ENCODE measurements at places on chromosomes 1 and 21. TPM values are rescaled to one million over a fixed set of nuclear protein-coding genes. Genes with fewer than 3 reads are reported as not detected.

Gene CFHR1
- 1.1 TPM for total RNA-seq

Gene NES
- total RNA-seq: 44.5 TPM

Gene DNAH14
- 33.9 TPM for total RNA-seq

Gene SLFNL1
- total RNA-seq: 0.09 TPM

Gene NHLH1
- not detected for total RNA-seq

Gene BMP8B
- total RNA-seq: not detected

Gene CLDN17
- not detected for total RNA-seq

Gene COL16A1
- total RNA-seq: 133 TPM

Gene CFAP107
- not detected for total RNA-seq

Gene SAMD13
- total RNA-seq: 1.4 TPM

Gene RBM11
- total RNA-seq: not detected

Gene MNDA
- not detected for total RNA-seq

Gene HHIPL2
- total RNA-seq: 0.18 TPM

Gene PTAFR
- 0.65 TPM for total RNA-seq

Gene ZBTB37
- 11.3 TPM for total RNA-seq

Gene LYPLAL1
- 15.4 TPM for total RNA-seq

Gene GBP6
- total RNA-seq: not detected

Gene MTF1
- 4.7 TPM for total RNA-seq

Gene AGBL4
- not detected for total RNA-seq

Gene CFHR5
- not detected for total RNA-seq

Gene WNT9A
- 0.99 TPM for total RNA-seq

Gene KIAA1614
- 9.7 TPM for total RNA-seq

All from fibroblast of the aortic adventitia (primary cell).